Activated naive CD8-positive, alpha-beta T cell treated with anti-CD3 and anti-CD28 coated beads for 36 hours (primary cell): ENCODE measurements at places on chromosomes 3 and 15. TPM values are rescaled to one million over a fixed set of nuclear protein-coding genes. Genes with fewer than 3 reads are reported as not detected.

The GNAT1 gene
- 0.12 TPM for total RNA-seq

DNA sequence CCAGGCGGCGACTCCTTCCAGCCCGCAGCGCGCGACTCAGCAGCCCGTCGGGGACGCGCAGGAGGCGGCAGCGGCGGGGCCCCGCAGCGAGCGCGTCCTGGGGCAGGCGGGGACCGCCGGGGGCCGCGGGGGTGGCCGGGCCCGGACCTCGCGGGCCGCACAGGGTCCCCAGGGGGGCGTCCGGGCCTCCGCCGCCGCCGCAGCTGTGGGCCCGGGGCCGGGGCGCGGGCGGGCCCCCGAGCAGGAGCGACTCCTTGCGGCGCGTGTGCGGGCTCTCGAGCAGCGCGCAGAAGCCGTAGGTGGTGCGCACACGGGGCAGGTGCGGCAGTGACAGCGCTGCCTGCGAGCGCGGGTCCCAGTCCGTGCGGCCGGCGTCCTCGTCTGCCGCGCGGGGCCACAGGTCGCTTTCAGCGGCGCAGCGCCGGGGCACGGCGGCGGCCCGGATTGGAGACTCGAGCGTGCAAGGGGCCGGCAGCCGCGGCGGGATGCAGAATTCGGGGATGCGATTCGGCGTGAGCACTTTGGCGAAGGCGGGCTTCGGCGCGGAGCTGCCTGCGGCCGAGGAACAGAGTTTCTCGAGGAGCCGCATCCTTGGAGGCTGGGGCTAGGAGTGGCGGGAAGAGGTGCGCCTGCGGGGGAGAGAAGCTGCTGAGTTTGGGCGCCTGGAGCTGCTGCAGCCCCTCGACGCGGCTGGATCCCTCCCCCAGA, 535 bp downstream of the C2CD4B start:
- H3K36me3 ChIP-seq = no peaks in the 10 kb centered on the region
- peak; percentile 35 for DNase-seq
- H3K4me3 ChIP-seq = peak overlapping the region; percentile 73

- H3K4me3 ChIP-seq = no peak overlapping the region
- DNase-seq = no peak
- no peaks in the 10 kb centered on the region for H3K36me3 ChIP-seq
- H3K4me1 ChIP-seq = no peaks in the 10 kb centered on the region
- H3K27ac ChIP-seq = no peak overlapping the region
- H3K27me3 ChIP-seq = peaks cover 22% of the 10 kb centered on the region
Measured at GRCh38 chr15:92499731-92500530, 106.2 kb downstream of the ST8SIA2 start.

GRCh38 chr3:64148955-64149653, 76.2 kb downstream of the PRICKLE2 start:
- H3K4me1 ChIP-seq = no peaks in the 10 kb centered on the region
- DNase-seq = no peak
- peaks cover 8% of the 10 kb centered on the region for H3K27me3 ChIP-seq
- no peak overlapping the region for H3K4me3 ChIP-seq

- H3K4me3 ChIP-seq = no peak overlapping the region
- H3K4me1 ChIP-seq = peaks cover 45% of the 10 kb centered on the region
- DNase-seq = no peak
- H3K27ac ChIP-seq = no peak overlapping the region
- no peaks in the 10 kb centered on the region for H3K27me3 ChIP-seq
Measured at GRCh38 chr15:58495891-58496408, 64.2 kb downstream of the LIPC start.

The LRRC31 gene
- not detected for total RNA-seq

DNA sequence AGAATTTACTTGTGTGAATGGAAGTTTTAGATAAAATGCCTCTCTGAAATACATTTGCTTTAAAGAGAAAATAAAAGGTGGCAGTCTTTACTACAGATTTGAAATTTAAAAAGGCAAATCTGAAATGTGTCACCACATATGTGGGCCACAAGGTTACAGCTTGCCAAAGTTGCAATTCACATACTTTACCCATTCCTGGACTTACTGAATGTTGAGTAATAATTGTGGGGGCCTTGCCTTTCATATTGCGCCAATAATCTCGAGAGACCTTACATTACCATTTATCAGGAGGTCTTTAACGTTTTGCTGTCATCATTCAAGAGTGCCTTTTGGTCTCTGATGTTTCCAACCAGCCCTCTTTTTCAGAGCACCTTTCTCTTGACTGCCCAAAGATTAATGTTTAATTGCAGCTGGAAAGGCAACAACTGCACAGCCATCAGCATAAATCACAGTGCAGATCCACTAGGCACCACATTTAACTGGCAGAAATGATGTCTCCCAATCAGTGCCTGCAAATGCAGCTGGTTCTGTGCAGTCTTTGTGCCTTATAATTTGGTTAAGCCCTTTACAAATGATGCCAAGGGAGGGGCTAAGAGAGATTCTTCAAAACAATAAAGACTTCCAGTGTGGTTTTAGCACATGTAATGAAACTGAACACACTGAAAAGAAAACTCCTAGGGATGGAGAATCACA, 206.8 kb downstream of the MAGI1 start:
- DNase-seq = no peak
- H3K27ac ChIP-seq = no peak overlapping the region
- H3K27me3 ChIP-seq = no peaks in the 10 kb centered on the region
- no peaks in the 10 kb centered on the region for H3K4me1 ChIP-seq
- no peaks in the 10 kb centered on the region for H3K36me3 ChIP-seq

DNA sequence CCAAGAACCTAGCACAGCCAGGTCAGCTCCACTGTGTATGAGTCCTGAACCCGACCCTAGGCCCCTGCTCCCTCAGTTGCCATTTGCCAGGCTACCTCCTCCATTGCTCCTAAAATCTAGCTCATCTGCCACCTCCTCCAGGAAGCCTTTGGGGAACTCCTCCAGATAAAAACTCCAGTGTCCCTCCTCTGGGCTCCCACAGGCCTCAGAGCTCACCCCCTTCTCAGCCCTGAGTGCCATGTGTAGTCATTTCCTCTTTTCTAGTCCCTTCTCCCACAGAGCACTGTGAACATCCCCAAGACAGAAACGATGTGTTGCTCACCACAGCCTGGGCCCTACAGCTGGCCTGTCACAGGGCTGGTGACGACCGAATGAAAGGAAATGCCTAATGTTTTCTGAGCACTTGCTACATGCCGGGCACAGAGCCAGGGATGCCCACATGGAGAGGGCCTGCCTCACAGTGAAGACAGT, 61.0 kb downstream of the IQSEC1 start:
- peak overlapping the region; percentile 73 for H3K4me3 ChIP-seq
- no peaks in the 10 kb centered on the region for H3K27me3 ChIP-seq
- H3K4me1 ChIP-seq = peaks cover 72% of the 10 kb centered on the region
- peaks cover 11% of the 10 kb centered on the region for H3K36me3 ChIP-seq

GRCh38 chr3:152539191-152539764, 270.5 kb downstream of the MBNL1 start:
- peaks cover 9% of the 10 kb centered on the region for H3K27me3 ChIP-seq
- DNase-seq = no peak
- no peak overlapping the region for H3K4me3 ChIP-seq
- no peak overlapping the region for H3K27ac ChIP-seq
- H3K4me1 ChIP-seq = no peaks in the 10 kb centered on the region

GRCh38 chr3:195297446-195297845, 26.5 kb upstream of the XXYLT1 start:
- H3K27ac ChIP-seq = no peak overlapping the region
- no peak overlapping the region for H3K4me3 ChIP-seq
- peaks cover 3% of the 10 kb centered on the region for H3K4me1 ChIP-seq

DNA sequence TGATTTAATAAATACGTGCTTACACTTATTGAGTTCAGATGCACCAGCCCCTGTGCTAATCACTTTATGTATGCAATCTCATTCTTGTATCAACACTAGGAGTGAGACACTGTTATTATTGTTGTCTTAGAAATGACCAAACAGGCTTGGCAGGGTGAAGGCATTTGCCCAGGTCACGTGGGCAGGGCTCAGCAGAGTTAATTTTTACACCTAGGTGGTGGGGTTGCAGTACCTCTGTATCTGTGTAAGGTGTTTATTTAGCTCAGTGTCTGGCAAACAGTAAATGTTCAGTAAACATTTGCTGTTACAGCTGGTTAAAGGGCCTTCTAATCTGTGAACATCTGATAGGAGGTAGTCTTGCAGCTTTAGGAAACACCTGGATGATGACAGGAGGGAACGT, 200.0 kb downstream of the CACNA2D3 start:
- no peaks in the 10 kb centered on the region for H3K4me1 ChIP-seq
- DNase-seq = no peak
- H3K36me3 ChIP-seq = no peaks in the 10 kb centered on the region
- H3K27me3 ChIP-seq = no peaks in the 10 kb centered on the region
- no peak overlapping the region for H3K4me3 ChIP-seq

The ADAMTS7 gene
- 0.10 TPM for total RNA-seq

GRCh38 chr15:83947156-83947555, 288.4 kb upstream of the GOLGA6L4 start:
- H3K36me3 ChIP-seq = no peaks in the 10 kb centered on the region
- DNase-seq = no peak
- no peak overlapping the region for H3K27ac ChIP-seq
- H3K4me3 ChIP-seq = no peak overlapping the region
- peaks cover 19% of the 10 kb centered on the region for H3K27me3 ChIP-seq

GRCh38 chr3:187936676-187937075, 191.4 kb upstream of the BCL6 start:
- H3K4me1 ChIP-seq = peaks cover 15% of the 10 kb centered on the region
- H3K36me3 ChIP-seq = no peaks in the 10 kb centered on the region
- no peak overlapping the region for H3K4me3 ChIP-seq
- H3K27me3 ChIP-seq = no peaks in the 10 kb centered on the region
- no peak overlapping the region for H3K27ac ChIP-seq

- peaks cover 36% of the 10 kb centered on the region for H3K36me3 ChIP-seq
- H3K27me3 ChIP-seq = peaks cover 10% of the 10 kb centered on the region
- peak; percentile 31 for DNase-seq
- peak overlapping the region; percentile 96 for H3K27ac ChIP-seq
- H3K4me1 ChIP-seq = peaks cover 54% of the 10 kb centered on the region
Measured at GRCh38 chr3:69197922-69198530, 75.6 kb upstream of the LMOD3 start.

- no peaks in the 10 kb centered on the region for H3K36me3 ChIP-seq
- no peaks in the 10 kb centered on the region for H3K4me1 ChIP-seq
- H3K27ac ChIP-seq = no peak overlapping the region
Measured at GRCh38 chr3:88618021-88618645, 468.4 kb downstream of the C3orf38 start.

The U2SURP gene
- total RNA-seq = 209 TPM

- no peaks in the 10 kb centered on the region for H3K36me3 ChIP-seq
- H3K4me1 ChIP-seq = no peaks in the 10 kb centered on the region
- no peak overlapping the region for H3K4me3 ChIP-seq
- no peak overlapping the region for H3K27ac ChIP-seq
Measured at GRCh38 chr3:170723241-170723640, 137.4 kb upstream of the SLC7A14 start.

- no peak overlapping the region for H3K4me3 ChIP-seq
- no peaks in the 10 kb centered on the region for H3K36me3 ChIP-seq
- H3K27me3 ChIP-seq = peaks cover 3% of the 10 kb centered on the region
- H3K4me1 ChIP-seq = no peaks in the 10 kb centered on the region
- H3K27ac ChIP-seq = no peak overlapping the region
Measured at GRCh38 chr3:69409011-69409410, 23.1 kb upstream of the FRMD4B start.

GRCh38 chr15:101844916-101845315, 32.9 kb downstream of the OR4F15 start:
- H3K27ac ChIP-seq = no peak overlapping the region
- no peaks in the 10 kb centered on the region for H3K36me3 ChIP-seq
- H3K27me3 ChIP-seq = peaks cover 46% of the 10 kb centered on the region
- no peaks in the 10 kb centered on the region for H3K4me1 ChIP-seq
- DNase-seq = no peak

DNA sequence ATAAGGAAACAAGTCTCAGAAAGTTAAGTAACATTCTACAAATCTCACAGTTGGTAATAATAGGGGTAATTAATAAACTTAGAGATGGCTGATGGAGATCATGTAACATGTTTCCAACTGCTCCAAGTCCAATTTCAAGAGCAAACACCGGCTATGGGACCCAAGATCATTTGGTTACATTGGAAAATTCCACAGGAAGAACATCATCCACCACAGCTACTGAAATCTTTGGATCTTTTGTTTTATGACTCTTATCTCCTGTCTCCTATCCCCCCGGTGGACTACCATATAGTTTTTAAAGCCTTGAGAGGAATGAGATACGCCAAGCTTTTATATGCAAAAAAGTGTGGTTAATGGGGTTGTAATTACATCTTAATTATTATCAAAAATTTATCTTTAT, 216.1 kb downstream of the WNT5A start:
- H3K27ac ChIP-seq = no peak overlapping the region
- H3K27me3 ChIP-seq = peaks cover 5% of the 10 kb centered on the region
- no peak for DNase-seq
- no peaks in the 10 kb centered on the region for H3K36me3 ChIP-seq
- no peak overlapping the region for H3K4me3 ChIP-seq
- H3K4me1 ChIP-seq = no peaks in the 10 kb centered on the region

DNA sequence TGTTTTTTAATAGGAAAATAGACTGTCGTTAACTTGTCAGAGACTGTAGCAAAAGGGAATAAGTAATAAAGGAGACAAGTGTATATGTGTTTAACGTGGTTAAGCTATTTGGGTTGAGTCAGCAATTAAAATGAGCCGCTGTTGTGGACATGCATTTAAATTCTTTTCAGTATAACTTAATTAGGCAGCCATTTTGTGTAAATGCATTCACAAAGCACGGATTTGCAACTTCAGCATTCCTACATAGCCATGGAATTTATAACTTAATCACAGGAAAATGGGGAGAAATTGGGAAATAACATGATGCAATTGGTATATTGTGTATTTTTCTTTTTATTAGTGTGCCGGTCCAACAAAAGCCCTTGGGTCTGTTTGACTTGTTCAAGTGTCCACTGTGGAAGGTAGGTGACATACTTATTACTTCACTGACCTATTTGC, 27.9 kb downstream of the USP3 start:
- peaks cover 29% of the 10 kb centered on the region for H3K36me3 ChIP-seq
- no peak for DNase-seq
- no peaks in the 10 kb centered on the region for H3K27me3 ChIP-seq
- peak overlapping the region; percentile 69 for H3K27ac ChIP-seq

GRCh38 chr15:70490148-70490837, 273.1 kb downstream of the UACA start:
- H3K27me3 ChIP-seq = peaks cover 26% of the 10 kb centered on the region
- H3K4me1 ChIP-seq = peaks cover 80% of the 10 kb centered on the region
- no peak for DNase-seq
- H3K4me3 ChIP-seq = no peak overlapping the region
- no peak overlapping the region for H3K27ac ChIP-seq

The GHSR gene
- total RNA-seq = not detected

- no peak overlapping the region for H3K4me3 ChIP-seq
- H3K36me3 ChIP-seq = no peaks in the 10 kb centered on the region
- H3K27ac ChIP-seq = no peak overlapping the region
- peaks cover 13% of the 10 kb centered on the region for H3K27me3 ChIP-seq
- H3K4me1 ChIP-seq = no peaks in the 10 kb centered on the region
Measured at GRCh38 chr15:83404121-83404520, 43.0 kb upstream of the SH3GL3 start.

The SNX4 gene
- total RNA-seq = 33.9 TPM

The CSPG4 gene
- not detected for total RNA-seq

The AP3B2 gene
- 0.30 TPM for total RNA-seq

- DNase-seq = no peak
- H3K4me1 ChIP-seq = no peaks in the 10 kb centered on the region
- no peak overlapping the region for H3K4me3 ChIP-seq
- no peaks in the 10 kb centered on the region for H3K36me3 ChIP-seq
Measured at GRCh38 chr3:24167429-24167828, 222.3 kb downstream of the NR1D2 start.
